Fibroblast of skin of back (primary cell): ENCODE measurements at places on chromosomes 2 and 18.

GRCh38 chr18:62729487-62730386 is 14.4 kb downstream of the PHLPP1 start:
- DNase-seq: no peak

- no peak for DNase-seq
Measured at GRCh38 chr2:164323978-164324377, 297.3 kb downstream of the GRB14 start.

DNA sequence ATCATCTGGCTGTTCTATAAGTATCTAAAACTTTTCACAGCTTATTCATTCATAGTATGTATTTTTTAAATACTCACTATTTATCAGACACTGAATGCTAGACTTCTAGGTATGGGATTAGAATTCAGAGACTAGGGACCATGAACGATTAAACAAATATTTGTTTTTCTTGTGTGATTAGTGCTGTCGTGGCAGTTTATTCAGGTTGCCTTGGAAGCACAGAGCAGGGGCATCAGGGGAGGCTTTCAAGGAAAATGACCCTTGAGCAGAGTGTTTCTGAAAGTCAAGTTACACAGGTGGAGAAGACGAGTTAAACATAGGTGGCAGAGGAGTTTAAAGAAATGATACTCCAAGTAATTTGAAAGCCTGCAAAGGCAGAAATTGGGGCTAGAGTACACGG is 5.7 kb downstream of the SPOPL start:
- DNase-seq: no peak

- peak; percentile 19 for DNase-seq
Measured at GRCh38 chr2:121297217-121297830, 12.3 kb upstream of the TFCP2L1 start.

DNA sequence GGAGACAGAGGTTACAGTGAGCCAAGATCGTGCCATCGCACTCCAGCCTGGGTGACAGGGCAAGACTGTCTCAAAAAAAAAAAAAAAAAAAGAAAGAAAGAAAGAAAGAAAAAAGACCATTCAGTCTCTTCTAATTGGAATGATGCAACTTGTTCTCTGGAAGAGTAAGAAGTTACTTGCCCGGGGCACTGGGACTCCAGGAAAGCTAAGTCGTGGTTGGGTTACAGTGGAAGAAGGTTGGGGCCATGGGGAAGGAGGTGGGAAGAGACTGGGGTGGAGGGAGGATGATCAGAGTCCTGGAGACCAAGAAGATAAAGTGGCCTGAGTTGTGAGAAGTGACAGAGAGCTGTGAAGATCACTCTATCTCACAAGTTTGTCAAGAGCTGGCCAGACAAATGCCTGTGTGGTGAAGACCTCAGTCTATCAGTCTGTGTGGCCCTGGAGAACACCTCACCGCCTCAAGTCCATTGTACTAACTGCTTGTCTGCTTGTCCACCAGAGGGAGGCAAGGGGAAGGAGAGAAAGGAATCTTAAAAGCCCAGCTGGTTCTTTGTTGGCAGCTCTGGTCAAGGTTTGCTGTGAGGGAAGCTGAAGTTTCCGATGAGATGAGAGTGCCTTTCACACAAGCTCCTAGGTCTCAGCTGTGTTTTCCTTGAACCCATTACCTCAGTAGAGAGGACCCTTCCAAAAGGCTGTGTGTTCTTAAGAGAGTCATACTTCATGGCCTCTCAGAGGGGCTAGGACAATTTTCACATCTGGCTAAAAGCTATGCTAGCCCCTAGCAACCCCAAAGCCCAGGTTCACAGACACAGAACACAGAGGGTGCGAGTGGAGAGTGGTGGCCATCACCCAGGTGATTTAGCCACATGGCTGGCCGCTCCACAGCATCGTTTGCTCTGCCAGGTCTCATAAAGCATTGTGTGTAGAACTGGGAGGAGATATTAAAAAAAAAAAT is 72.0 kb upstream of the TMEM178A start:
- peak; percentile 70 for DNase-seq

DNA sequence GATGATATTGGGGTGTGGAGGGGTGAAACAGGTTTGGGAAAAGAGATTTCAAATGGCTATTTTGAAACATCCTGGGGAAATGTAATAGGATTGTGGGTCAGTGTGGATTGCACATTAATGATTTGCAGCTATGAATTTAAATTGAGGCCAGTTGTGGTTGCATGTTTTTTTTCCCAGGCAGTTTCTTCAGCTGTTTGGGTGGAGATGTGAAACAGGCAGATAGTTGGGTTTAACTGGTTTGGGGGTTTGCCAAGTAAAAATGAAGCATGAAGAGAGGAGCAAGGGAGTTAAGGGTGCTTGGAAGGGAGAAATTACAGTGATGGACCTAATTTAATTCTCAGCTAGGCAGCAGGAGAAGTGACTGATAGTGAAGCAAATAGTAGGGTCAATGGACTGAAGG is 16.8 kb downstream of the GPD2 start:
- DNase-seq: peak; percentile 23

- DNase-seq: peak; percentile 4
Measured at GRCh38 chr2:134466141-134466540, 212.3 kb downstream of the MGAT5 start.

- DNase-seq: no peak
Measured at GRCh38 chr2:121090088-121090715, 194.8 kb downstream of the TFCP2L1 start.

GRCh38 chr2:1248187-1248586 is 165.1 kb upstream of the TPO start:
- no peak for DNase-seq

DNA sequence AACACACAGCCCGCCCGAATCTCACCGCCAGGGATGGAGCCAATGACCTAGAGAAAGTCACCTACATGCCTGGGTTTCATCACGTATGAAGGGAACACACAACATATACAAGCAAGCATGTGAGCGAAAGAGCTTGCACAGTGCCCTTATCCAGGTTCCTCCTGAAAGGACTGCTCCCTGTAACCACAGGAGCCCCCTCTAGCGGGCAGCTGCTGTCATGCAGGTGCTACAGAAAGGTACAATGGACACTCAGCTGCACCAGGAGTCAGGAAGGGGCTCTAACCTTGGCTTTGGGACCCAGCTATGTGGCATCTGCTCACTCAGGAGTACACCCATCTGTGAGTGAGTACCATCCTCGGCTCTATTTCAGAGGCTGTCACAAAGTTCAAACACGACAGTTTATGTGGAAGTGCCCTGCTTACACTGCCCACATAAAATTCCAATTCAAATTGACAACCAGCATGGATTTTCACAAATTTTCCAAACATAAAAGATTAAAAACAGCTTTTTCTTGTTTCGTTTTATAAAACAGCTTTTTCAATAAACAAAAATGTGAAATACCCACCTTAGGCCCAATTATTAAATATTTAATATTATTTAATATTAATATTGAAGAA is 3.5 kb downstream of the NDUFA10 start:
- peak; percentile 52 for DNase-seq

- DNase-seq: no peak
Measured at GRCh38 chr2:22737144-22737543, 647.8 kb upstream of the KLHL29 start.

- no peak for DNase-seq
Measured at GRCh38 chr2:5869936-5870335, 177.8 kb downstream of the SOX11 start.

DNA sequence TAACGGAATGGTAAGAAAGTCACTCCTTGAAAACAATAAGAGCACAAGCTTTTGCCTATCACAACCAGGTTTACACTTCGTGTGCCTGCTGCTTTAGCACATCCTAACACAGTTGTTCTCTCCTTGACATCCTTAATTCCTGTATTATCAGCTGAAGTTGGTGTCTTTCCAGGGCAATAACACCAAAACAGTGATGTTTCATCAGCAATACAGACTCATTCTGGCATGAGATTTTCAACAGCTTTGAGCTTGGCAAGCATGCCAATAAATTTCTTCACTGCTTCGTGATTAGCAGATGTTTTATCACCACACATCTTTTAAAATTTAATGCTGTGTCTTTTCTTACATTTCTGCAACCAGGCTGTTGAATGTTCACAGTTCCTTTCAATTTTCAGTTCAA is 148.4 kb downstream of the EIPR1 start:
- no peak for DNase-seq

GRCh38 chr18:25876330-25876948 is 214.0 kb downstream of the SS18 start:
- peak; percentile 2 for DNase-seq

GRCh38 chr18:57015451-57015850 is 131.4 kb upstream of the BOD1L2 start:
- DNase-seq: no peak

DNA sequence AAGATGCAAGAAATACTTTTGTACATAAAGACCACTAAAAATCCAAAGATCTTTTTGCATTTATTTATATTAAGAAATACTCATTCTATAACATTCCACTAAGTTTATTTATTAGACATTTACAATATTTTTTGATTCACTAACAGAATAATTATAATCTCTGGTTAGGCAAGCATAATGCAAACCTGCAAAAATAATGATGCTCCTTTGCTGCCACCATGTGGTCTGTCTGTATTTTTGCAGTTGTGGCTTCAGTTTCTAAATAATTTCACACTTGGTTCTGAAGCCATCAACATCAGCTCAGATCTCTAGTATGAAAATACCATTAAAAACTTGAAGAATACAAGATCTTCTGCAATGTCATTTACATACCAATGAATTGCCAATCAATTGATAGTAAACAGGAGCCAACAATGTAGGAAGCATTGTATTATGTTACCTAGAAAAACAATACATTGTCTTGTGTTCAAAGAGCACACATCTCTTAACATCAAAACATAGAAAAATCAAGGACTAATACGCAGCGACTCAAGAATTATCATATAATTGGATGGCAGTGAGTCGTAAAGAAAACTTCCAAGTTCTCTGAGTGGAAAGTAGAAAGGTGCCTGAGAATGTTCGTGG is 28.8 kb upstream of the WDR75 start:
- peak; percentile 59 for DNase-seq

- DNase-seq: no peak
Measured at GRCh38 chr2:168568476-168569267, 112.6 kb downstream of the CERS6 start.

- peak; percentile 28 for DNase-seq
Measured at GRCh38 chr18:44580159-44580558, 100.5 kb upstream of the SETBP1 start.

GRCh38 chr2:30622452-30622851 is 175.4 kb downstream of the LCLAT1 start:
- DNase-seq: no peak

- no peak for DNase-seq
Measured at GRCh38 chr2:136118819-136119716, 1.1 kb upstream of the CXCR4 start.

DNA sequence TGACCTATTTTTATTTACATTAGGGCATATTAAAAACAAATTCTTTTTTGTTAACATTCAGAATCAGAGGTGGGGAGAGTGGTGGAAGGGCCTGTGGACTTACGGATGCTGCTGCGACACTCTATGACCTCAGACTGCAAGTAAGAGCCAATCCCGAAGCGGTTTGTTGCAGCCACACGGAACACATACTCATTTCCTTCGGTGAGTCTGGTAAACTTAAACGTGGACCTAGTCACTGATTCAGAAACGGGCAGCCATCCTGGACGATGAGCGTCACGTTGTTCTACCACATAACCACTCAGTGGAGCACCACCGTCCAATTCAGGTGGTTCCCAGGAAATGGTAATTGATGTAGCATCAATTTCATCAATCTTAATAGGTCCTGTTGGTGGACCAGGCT is 61.9 kb downstream of the PLEKHA3 start:
- DNase-seq: no peak

- DNase-seq: peak; percentile 84
Measured at GRCh38 chr18:3269241-3269913, 7.4 kb downstream of the MYL12B start.

GRCh38 chr18:39313992-39314391 is 1748.4 kb upstream of the CELF4 start:
- no peak for DNase-seq

DNA sequence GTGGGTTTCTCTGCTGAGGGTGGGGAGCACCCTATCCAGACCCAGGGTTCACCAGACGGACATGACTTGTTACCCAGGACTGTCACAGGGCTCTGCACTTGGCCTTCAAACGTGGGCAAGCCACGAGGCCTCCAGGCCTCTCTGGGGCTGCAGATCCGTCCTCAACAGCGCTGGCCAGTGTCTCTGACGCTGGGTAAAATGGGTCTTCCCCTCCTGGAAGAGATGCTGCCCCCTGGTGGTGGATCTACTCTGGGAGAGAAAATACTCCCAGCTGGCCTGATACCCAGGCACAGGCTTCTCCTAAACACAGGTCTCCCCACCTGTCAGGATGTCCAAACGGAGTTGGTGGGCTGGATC is 3.7 kb downstream of the GPR17 start:
- DNase-seq: peak; percentile 80

- DNase-seq: no peak
Measured at GRCh38 chr2:36512705-36513104, 85.3 kb downstream of the FEZ2 start.

DNA sequence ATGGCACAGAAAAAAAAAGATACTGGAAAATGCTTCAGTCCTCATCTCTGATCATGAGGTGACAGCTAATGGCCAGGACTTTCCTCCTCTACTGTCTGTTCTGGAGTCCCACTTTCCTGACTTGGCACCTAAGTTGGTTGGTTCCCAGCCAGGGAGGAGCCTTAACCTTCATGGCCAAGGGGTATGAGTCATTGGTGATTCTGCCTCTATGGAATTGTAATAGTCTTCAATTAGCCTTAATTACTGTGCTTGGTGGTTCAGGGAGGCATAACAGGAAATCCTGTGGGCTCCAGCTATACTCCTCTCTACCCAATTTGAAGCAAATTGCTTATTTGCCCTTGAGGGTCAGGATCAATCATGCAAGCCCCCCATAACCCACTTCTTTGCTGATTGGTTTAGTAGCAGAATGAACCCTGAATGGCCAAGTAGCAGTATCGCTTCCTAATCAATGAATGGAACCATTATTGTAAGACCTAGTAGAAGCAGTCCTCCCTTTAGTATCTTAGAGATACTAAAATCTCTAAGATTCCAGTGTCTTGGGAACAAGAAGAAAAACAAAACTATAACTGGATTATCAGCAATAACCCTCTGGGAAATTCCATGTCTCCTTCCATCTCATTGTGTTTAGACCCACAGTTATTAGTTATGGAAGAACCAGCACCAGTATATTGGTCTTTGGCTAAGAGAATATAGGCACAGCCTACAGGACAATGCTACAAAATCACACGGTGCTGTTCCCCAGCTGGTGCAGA is 109.0 kb downstream of the COL6A3 start:
- peak; percentile 93 for DNase-seq

- DNase-seq: no peak
Measured at GRCh38 chr2:96692094-96692971, 47.5 kb downstream of the LMAN2L start.

DNA sequence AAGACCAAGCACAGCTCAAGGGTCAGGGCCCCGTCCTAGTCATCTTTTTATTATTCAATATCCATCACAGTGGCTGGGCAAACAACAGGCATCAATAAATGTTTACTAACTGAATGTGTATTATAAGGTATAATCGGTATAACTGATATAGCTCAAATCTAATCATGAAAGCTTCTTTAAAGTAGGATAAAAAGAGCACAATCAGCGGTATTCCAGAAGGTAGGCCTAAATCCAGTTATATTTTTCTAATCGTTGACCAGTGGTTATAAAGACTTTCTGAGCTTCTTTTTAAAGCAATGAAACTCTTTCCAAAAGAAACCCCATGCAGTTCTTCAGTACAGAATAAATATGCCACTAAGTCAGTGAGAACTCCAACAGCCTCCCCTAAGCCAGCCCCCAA is 92.1 kb downstream of the SMAD2 start:
- DNase-seq: no peak

- DNase-seq: no peak
Measured at GRCh38 chr2:233972941-233973575, 55.9 kb downstream of the TRPM8 start.

- DNase-seq: peak; percentile 5
Measured at GRCh38 chr2:3313781-3314375, 63.7 kb downstream of the EIPR1 start.
